Upper lobe of left lung (tissue), 6 donors: ENCODE measurements at places on chromosomes 13 and 19. TPM values are rescaled to one million over a fixed set of nuclear protein-coding genes. Genes with fewer than 3 reads are reported as not detected.

KLF1 gene
- not detected for total RNA-seq

DGKH gene
- 33.2 TPM for total RNA-seq

MYH14 gene
- total RNA-seq = 209 TPM

CDC42EP5 gene
- total RNA-seq = 23.0 TPM

ZNF175 gene
- total RNA-seq = 6.3 TPM

RXFP2 gene
- total RNA-seq = not detected

HSH2D gene
- total RNA-seq = 9.9 TPM

CYP4F3 gene
- 1.1 TPM for total RNA-seq

SPIB gene
- total RNA-seq = 0.97 TPM

DNA sequence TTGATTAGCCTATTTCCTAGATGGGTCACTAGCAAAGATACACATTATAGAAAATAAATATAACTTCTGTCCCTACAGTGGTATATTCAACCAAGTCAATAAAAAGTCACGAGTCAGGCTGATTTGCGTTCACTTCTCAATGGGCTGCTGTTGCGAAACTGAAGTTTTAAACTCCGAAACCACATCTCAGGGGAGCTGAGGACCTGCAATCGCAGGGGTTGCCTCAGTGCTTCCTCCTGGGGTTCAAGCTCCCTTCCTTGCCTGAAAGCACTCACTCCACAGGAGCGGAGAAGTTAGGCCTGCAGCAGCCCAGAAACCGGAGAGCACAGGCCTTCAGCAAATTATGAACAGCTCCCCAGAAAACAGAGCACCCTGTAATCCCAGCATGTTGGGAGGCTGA lies 39.6 kb downstream of the RAB20 start:
- peaks cover 49% of the 10 kb centered on the region for H3K4me1 ChIP-seq
- H3K4me3 ChIP-seq = no peak overlapping the region
- H3K27ac ChIP-seq = peak overlapping the region; percentile 85
- peak; percentile 91 for DNase-seq

DNA sequence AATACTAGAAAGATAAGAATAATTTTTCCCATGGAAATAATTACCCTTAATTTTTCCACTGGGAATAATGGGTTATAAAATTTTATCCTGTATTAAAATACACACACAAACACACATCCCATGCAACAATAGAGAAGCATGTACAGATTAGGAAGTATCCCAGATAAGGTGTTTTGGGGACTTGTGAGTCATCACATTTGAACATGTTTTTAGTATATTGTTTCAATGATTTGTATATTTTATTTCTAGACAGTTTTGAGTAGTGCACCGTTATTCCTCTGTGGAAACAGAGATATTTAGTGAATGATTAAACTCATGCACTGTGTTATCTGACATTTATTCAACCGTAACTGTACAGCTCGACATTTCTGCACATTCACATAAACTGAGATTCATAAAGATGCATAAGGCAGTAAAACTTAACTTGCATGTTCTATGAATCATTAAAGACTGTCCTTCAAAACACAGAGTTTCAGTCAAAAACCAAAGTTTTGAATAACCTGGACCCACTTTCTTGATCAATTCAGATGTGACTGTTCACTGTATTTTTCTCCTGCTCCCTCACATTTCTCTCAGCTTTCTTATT lies 30.1 kb downstream of the KLF12 start:
- no peak for DNase-seq
- H3K4me1 ChIP-seq = no peaks in the 10 kb centered on the region
- no peak overlapping the region for H3K4me3 ChIP-seq
- H3K27me3 ChIP-seq = no peaks in the 10 kb centered on the region
- no peaks in the 10 kb centered on the region for H3K36me3 ChIP-seq
- no peak overlapping the region for H3K27ac ChIP-seq

GRCh38 chr13:81393721-81394120 lies 1052.8 kb upstream of the SPRY2 start:
- H3K27ac ChIP-seq = no peak overlapping the region
- no peaks in the 10 kb centered on the region for H3K36me3 ChIP-seq
- no peaks in the 10 kb centered on the region for H3K4me1 ChIP-seq
- no peaks in the 10 kb centered on the region for H3K27me3 ChIP-seq
- no peak overlapping the region for H3K4me3 ChIP-seq
- DNase-seq = no peak

DNA sequence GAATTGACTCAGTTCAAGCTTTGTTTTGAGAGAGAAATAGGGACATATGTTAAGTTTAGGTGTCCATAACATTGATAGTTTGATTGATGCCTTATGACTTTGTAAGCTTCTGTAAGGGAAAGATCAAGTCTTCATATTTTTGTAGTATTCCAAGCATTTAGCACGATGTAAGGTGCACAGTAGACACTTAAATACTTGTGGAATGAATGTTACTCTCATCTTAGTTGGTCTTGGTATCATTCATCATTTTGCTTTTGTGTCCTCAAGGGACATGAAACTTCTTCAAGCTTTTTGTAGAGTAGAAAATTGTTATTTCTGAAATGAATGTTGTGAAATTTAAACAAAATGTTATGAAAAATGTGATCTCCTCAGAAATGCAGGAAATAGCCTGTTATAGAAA lies 10.1 kb downstream of the TDRD3 start:
- H3K27me3 ChIP-seq = no peaks in the 10 kb centered on the region
- H3K4me1 ChIP-seq = peaks cover 4% of the 10 kb centered on the region
- H3K27ac ChIP-seq = no peak overlapping the region

- H3K4me3 ChIP-seq = no peak overlapping the region
- H3K4me1 ChIP-seq = peaks cover 60% of the 10 kb centered on the region
- peak overlapping the region; percentile 72 for H3K27ac ChIP-seq
- H3K36me3 ChIP-seq = no peaks in the 10 kb centered on the region
Observed at GRCh38 chr19:46978171-46978869, 41.3 kb upstream of the NPAS1 start.
